Sigmoid colon (tissue), 7 donors: ENCODE measurements at places on chromosomes 5 and 9. TPM values are rescaled to one million over a fixed set of nuclear protein-coding genes. Genes with fewer than 3 reads are reported as not detected.

Gene SVEP1
- 43.5 TPM for total RNA-seq

Gene CCL27
- not detected for total RNA-seq

Gene CCNJL
- 5.3 TPM for total RNA-seq

Gene TMEM252
- total RNA-seq = not detected

Gene BICD2
- 30.6 TPM for total RNA-seq

Gene ADAMTS16
- total RNA-seq = 0.16 TPM

- no peak for DNase-seq
These were observed 508 bp upstream of the SNCAIP start for GRCh38 chr5:122311497-122311960.

GRCh38 chr9:137607141-137607857, 1.8 kb downstream of the ARRDC1 start:
- no peak for DNase-seq

- no peak for DNase-seq
These were observed 10.7 kb downstream of the SLC25A25 start for GRCh38 chr9:128078504-128079434.

DNA sequence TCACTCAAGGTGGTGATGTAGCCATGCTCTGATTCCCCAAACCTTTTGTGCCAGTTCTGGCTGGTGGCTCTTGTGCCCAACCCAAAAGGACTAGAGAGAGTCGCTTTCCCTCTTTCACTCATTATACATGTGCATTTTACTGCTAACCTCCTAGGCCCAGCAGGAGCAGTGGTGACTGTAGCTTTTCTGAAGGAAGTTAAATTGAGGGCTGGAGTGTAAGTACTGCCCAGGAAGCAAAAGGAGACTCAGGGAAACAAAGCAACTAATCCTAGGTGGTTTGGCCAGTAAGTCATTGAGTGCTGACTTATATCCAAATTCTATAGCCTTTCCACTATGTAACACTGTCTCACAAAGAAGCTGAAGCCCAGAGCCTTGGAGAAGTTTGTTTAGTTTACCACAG, 194.4 kb upstream of the ZNF462 start:
- no peak for DNase-seq

DNA sequence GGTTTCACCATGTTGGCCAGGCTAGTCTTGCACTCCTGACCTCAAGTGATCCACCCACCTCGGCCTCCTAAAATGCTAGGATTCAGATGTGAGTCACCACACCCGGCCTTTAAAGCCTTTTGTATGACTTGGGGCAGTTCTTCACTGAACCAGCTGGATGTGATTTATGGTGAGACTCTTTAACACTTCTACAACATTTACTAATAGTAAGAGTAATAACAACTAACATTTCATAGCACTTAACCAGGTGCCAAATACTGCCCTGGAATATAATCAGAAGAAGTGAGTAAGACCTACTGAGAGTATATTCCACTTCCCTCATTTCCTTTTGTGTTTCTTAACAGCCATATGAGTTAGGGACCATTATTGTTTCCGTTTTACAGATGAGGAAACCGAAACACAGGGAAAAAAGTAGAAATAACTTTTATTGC, 10.0 kb downstream of the ZSWIM6 start:
- no peak for DNase-seq

GRCh38 chr5:151589878-151590570, 1.1 kb downstream of the FAT2 start:
- no peak for DNase-seq

DNA sequence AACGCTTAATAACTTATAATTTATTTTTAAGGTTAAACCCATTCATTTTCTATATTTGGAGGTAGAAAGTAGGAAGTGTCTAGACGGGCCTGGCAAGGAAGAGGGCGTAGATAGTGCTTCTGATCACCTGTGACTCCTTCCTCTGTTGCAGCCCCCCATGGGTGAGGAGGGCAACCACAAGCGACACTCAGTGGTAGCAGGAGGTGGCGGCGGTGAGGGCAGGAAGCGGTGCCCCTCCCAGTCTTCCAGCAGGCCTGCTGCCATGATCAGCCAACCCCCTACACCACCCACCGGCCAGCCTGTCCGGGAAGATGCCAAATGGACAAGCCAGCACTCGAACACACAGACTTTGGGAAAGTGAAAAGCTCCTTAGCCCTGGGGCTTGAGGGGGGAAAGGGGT, 36.7 kb downstream of the FAXDC2 start:
- DNase-seq = no peak

- no peak for DNase-seq
These were observed 289.4 kb upstream of the DAB2 start for GRCh38 chr5:39714036-39714698.

- DNase-seq = no peak
These were observed 7.5 kb downstream of the UNC5A start for GRCh38 chr5:176817841-176818377.

DNA sequence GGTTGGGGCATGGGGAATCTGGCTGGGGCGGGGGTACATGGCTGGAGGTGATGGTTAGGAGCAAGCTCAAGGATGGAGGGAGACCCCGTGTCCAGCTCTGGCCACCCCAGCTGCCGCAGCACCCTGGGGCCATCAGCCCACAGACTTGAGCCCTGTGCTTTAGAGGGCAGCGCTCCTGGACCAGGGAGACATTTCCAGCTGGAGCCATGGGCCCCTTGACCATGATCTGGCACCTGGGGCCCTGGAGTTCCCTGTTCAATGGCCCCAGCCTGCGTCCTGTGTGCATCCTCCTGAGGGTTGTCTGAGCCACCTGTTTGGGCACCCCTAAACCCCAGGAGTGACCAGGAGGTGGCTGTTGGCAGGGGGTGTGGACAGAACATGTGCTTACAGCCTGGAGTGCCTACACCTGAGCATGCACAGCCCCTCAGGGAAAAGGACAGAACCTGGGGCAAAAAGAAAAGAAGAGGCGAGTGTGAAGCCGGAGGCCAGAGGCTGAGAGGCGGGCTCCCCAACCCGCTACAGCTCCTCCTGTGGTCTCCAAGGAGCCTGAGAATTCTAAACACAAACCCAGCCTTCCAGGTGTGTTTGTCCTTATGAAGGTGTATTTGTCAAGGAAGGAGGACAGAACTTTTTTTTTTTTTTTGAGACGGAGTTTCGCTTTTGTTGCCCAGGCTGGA, 126.7 kb downstream of the C9orf50 start:
- no peak for DNase-seq

GRCh38 chr5:172594431-172594830, 46.6 kb upstream of the NEURL1B start:
- no peak for DNase-seq

DNA sequence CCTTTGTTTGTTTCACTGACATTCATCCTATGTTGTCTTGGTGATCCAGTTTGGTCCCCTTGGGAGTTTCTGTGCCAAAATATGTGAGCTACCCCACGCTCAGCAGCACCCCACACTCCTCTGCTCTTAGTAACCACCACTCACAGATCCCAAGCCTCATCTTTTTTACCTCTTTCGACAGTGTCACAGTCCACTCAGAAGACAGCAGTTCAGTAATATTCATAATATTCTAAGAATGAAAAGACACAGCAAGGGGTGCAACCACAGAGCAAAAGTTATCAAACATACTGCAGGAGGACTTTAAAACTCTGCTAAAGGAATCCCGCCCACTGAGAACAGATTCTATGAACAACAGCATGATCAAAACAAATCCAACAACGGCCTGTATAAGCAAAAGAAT, 28.2 kb downstream of the RNF130 start:
- DNase-seq = no peak

DNA sequence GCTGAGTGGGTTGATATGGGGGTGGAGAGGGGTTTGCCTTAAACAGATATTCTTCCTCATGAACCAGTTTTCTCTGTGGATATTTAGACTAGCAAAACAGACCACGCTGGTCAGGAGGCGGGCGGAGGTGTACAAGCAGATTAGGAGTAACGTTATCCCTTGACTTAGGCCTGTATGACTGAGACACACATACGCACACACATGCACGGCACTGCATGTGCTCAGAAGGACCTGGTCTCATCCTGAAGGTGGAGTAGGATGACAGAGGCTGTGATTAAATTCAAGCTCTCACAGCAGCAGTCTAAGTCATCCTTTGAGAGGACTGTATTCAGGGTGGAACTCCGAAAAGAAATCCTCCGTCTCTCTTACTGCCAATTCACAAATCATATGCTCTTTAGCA, 209.7 kb downstream of the DIRAS2 start:
- DNase-seq = no peak
